CD4-positive, alpha-beta T cell (primary cell): ENCODE measurements at places on chromosomes 1 and 21.

DNA sequence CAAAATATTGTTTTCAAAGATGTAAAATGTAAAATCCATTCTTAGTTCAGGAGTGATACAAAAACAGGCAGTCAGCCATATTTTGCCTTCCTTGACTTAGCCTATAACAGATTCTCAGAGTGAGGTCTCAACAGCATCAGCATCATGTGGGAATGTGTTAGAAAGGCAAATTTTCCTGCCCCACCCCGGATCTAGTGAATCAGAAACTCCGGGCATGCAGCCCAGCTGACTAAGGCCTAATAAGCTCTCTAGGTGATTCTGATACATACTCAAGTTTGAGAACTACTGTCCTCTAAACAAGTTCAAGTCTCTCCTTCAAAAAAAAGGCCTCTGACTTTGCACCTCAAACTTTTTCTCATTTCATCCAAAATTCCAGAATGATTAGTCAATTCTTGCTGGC is 46.9 kb upstream of the PRRC2C start:
- no peak for DNase-seq

- DNase-seq, result no peak
Observed at GRCh38 chr1:234504969-234505768, 26.2 kb upstream of the TARBP1 start.

GRCh38 chr21:45386336-45386727 is 18.6 kb upstream of the COL18A1 start:
- DNase-seq, result no peak

DNA sequence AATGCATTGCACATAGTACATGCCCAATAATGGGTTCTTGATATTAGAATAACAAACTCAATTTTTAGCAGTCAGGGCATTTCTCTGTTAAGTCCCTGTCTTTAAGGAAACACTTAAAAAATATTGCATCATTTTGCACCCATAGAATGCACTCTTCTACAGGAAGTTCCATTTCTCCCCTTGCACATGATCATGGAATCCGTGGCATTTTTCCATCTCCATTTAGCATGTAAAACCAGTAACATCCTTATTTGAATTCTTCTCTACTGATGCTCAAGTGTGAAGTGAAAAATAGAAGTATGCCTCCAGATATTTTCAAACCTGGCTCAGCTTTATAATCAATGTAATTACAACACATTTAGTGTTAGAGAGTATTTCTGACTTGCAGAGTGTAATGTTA is 192.8 kb downstream of the RWDD3 start:
- no peak for DNase-seq

DNA sequence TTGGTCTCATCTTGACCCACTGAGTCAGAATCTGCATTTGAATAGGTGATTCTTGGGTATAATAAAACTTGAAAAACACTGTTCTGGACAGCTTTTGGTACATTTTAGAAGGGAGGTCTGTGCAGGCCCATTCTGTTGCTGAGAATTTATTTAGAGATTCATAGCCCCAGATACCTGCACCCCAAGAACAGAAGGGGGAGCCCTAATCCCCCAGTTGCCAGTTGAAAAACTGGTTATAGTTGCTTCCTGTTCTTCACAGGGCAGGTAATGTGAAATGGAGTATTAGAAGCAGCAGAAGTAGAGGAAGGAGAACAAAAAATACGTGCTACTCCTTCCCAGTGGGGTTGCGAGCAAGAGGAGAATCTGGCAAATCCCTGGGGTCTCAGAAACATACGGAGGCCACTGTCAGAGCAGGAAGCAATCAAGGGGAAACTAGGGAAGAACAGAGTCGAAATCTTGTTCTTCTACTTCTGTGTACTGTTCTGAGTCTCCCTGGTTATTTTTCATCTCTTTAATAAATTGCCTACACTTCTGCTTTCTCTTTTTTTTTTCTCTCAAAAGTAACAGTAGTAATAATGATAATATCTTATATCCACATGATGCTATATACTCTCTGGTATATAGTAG is 4.6 kb upstream of the CLCA2 start:
- DNase-seq, result peak; percentile 5

GRCh38 chr21:35602811-35603362 is 457.4 kb downstream of the SETD4 start:
- no peak for DNase-seq

DNA sequence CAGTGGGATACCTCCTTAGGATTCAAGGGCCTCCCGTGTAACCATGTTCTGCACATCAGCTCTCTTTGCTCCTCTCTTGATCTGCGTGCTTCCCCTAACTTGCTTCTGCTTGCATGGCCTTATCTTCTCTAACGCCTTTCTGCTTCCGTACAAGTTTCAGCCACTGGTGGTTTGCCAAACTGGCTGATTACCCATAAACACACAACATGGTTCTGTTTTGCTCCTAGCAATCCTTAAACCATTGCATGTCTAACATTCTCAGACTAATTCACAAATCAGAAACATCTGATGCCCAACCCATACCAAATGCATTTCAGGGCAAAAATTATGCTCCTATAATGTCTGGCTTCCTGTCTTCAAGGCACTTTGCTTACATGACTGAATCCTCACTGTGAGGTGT is 166.4 kb downstream of the PBX1 start:
- no peak for DNase-seq

- no peak for DNase-seq
Observed at GRCh38 chr1:9249534-9250410, 15.2 kb downstream of the H6PD start.

DNA sequence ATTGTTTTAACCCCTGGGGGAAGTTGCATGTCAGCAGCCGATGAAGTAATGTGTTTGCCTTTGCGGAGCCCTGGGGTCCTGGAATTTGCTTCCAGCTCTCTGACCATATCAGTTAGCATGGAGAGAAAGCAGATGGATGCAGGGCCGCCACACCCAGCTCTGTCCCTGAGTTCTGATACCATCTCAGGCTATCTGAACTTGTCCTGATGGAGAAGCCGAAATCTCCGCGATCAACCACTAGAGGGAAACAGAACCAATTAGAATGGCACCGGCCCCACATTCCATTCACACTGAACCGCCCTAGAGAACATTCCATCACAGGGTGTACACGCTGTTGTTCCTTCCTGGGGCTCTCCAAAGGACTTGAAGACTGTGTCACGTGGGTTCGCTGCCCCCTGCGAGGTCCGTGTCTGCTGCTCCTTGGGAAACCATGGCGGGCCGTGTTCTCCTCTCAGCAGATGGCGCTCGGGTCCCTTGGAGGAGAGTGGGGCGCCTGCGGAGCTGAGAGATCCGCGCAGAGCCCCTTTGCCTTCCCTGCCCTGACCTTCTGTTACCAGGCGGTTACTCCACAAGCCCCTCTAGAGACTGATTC is 75.4 kb downstream of the ABCA4 start:
- peak; percentile 5 for DNase-seq

- no peak for DNase-seq
Observed at GRCh38 chr21:41805038-41805437, 38.2 kb upstream of the RIPK4 start.

- no peak for DNase-seq
Observed at GRCh38 chr1:64848803-64849202, 103.9 kb downstream of the RAVER2 start.

- DNase-seq, result no peak
Observed at GRCh38 chr1:29698033-29698432, 461.7 kb downstream of the PTPRU start.

- DNase-seq, result no peak
Observed at GRCh38 chr1:87284456-87285240, 44.0 kb upstream of the LMO4 start.

DNA sequence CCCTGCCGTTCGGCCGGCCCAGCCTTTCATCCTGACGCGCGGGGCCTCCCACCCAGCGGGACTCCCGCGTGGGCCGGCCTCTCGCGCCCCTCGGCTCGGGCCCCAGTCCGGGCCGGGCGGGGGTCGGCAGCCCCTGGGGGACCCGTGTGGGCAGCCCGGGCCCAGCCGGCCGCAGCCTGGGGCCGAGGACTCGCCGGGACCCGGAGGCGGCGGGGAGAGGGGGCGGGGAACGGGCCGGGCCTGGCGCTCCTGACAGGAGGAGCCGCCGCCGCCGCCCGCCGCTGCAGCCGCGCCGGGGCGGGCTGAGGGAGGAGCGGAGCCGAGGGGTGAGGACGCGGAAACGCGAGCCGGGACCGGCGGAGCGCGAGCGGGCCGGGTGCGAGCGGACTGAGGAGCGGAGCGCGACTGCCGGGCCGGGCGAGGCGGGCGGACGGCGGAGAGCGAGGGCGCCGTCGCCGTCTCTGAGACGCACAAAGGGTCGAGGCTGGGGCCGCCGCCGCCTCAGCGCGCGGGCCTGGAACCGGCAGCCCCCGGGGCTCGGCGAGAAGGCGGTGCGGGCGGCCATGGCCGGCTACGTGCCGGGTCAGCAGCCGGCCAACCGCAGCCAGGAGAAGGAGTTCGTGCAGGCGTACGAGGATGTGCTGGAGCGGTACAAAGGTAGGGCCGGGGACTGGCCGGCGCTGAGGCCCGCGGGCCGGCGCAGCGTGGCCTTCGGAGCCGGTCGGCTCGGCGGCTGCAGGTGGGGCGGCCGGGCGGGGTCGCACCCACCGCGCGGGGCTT is 79.1 kb downstream of the NDUFS5 start:
- DNase-seq, result peak; percentile 39

DNA sequence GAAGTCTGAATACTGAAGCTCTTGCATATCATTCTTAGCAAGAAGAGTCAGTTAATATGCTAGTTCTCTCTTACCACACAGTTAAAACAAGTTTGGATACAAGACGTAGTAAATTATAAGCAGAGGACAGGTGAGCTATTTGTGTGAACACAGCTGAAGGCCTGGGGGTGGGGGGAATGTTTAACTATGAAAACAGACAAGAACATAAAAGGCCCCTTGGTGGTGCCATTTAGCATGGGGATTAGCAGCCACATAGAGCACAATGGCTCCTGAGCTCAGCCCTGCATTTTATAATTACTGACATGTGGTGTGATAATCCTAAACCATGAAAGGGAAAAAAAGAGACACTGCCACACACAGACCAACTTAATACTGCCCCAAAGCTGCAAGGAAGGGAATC is 94.8 kb downstream of the TGFBR3 start:
- no peak for DNase-seq

GRCh38 chr1:5410652-5411051 is 581.6 kb downstream of the NPHP4 start:
- no peak for DNase-seq

DNA sequence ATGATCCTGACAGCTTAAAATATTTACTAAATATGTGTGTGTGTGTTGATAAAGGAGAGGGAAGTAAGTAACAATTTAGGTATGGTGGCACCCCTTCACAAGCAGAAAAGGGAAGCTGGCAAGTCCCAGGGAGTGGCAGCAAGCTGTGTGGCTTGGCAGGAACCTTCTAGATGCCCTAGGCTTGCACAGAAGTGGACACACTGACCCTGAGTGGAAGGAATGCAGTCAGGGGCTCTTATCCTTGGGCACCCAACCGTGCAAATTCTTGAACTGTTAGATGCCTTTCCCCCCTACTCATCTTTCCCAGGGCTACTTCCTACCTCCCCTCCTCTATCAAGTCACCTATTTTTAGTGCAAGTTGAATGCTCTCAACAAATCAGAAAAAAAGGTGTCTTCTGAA is 18.9 kb downstream of the ACP6 start:
- no peak for DNase-seq

DNA sequence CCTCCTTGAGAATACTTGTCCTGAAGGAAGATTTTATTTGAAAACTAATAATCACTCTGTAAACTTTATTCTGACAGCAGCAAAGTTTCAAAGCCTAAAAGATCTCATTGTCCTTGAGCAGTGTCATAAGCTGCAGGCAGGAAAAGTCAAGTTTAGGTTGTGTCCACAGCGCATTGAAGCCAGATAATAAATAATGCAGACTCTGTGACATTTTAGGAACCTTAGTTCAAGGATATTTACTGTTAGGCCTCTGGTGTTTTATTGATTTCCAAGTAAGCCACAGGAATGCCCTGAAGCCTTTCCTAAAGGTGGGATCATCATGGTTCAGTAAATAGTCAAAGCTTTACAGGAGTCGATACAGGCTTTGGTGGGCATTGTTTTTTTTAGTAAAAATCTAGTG is 356.4 kb upstream of the SGIP1 start:
- no peak for DNase-seq

- DNase-seq, result peak; percentile 57
Observed at GRCh38 chr1:63691701-63692425, 82.0 kb upstream of the ROR1 start.

- DNase-seq, result no peak
Observed at GRCh38 chr1:210464519-210465039, 135.9 kb downstream of the HHAT start.

DNA sequence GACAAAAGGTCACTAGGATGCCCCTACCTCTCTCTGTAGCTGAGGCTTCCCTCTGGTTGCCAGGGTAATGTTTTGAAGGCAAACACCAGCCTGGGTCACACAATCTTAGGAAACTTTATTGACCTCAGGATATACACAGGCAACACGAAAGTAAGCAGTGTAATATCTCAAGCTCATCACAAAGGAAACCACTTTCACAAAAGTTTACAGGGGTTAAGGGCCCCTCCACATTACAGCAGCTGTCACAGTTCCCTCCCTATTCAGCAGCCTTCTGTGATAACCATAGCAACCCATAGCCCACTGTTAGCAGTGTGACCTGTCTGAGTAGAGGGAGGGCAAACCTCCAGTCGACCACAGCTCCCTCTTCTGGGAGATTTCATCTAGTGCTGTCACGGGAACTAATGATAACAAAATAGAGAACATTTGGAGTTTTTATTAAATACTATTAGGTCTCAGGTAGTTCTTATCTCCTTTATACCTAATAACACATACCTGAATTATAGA is 149.8 kb downstream of the PTPRC start:
- peak; percentile 63 for DNase-seq

GRCh38 chr1:981491-981954 is 370 bp downstream of the PERM1 start:
- DNase-seq, result no peak

GRCh38 chr1:65703853-65704252 is 88.8 kb upstream of the PDE4B start:
- DNase-seq, result no peak

DNA sequence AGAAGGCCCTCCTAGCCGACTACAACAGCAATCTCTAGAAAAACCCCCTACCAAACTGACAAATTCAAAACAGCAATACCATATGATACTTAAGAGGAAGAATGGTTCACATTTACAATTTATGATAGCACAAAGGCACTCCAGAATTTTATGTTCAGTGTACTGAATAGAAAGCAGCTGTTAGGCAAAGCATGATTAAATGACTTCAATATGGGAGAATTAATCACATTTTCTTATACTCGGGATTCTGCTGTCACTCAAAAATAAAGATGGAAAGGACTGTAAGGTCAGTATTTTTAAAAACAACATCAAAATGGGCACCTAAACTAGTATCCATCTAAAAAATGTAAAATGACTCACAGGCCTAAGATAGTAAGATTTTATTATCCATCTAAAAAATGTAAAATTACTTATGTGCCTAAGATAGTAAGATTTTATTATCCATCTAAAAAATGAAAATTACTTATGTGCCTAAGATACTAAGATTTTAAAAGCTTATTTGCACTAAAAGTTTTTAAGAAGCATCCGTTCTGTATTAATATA is 198.5 kb downstream of the SMYD3 start:
- DNase-seq, result no peak

DNA sequence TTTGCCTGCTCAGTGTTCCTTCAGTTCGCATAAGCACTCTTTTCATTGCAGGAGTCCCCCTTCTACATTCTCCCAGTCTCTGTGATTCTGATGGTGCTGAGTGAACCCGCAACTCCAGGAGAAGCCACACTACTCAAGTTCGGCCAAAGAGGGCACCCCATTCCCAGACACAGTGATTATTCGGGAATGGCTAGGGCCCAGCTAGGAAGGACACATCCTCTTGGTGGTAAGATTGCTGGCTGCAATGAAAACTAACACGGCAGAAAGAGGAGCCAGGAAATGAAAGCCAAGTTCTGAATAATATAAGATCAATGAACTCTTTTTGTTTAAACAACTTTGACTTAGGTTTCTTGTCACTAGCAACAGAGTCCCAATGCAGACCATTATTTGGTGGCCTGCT is 14.9 kb downstream of the CREG1 start:
- no peak for DNase-seq

- no peak for DNase-seq
Observed at GRCh38 chr1:223662943-223663342, 2.6 kb downstream of the CAPN8 start.
